Upper lobe of right lung (tissue), 1 donor: ENCODE measurements at places on chromosomes 16 and 17.

DNA sequence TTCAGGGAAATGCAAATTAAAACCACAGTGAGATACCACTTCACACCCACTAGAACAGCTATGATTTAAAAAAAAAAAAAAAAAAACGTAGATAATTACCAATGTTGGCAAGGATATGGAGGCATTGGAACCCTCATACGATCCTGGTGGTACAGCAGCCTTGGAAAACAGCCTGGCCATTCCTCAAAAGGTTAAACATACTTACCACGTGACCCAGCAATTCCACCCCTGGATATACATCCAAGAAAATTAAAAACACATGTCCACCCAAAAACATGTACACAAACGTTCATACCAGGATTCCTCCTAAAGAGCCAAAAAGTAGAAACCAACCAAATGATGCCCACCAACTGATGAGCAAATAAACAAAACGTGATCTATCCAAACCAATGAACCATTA, 68.1 kb downstream of the GAS7 start:
- DNase-seq = no peak

DNA sequence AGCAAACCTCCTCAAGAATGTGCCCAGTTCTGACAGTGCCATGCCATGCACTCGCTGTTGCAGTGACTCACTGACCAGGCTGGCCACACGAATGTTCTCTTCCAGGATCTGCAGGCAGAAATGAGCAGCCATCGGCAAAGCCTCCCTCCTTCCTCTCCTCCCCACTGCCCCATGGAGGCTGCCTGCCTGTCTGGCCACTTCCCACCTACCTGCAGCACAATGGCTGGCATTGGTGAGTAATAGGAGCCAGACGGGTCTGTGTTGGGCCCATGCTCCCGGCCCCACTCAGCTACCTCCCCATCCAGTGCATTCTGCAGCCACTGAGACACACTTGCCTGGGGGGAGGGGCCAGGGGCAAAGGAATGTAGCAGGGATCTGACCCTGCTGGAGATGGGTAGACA, 2.8 kb upstream of the MATCAP1 start:
- no peak for DNase-seq

DNA sequence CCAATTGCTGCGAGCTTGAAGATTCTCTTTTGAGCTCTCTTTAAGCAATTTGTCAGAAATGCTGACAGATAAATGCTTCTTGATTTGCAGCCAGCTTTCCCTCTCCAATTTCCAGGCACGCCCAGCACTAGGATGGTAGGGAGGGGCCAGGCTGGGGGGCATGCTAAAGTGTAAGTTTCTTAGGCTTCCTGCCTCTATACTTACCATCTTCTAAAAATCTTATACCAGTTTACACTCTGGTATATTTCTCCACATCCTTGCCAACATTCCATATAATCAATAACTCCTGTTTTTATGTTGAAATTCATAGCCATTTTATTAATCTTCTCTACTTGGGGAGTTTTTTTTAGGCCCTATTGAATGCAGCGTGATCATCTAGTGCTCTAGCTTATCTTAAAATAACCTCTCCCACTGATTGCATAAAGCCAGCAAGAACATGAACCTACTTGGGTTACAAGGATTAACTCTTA, 17.5 kb downstream of the ACSF2 start:
- DNase-seq = no peak

- no peak for DNase-seq
These were observed 44.7 kb upstream of the ACSF3 start for GRCh38 chr16:89048871-89049422.

DNA sequence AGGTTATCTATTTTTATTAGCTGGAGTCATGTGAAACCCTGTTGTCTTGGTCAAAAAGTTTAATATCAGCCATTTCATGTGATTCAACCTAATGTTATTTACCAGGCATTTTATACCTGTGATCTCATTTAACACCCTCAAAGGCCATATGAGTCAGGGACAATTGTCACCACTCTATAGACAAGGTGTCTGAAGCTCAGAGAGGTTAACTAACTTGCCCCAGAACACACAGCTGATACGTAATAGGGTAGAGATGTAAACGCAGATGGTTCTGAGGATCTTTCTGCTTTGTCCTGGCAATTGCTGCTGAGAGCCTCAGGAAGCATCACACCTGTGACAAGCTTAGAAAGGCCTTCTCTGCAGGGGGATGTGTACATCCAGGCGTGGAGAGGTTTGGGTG, 4.9 kb downstream of the CD300A start:
- DNase-seq = no peak

DNA sequence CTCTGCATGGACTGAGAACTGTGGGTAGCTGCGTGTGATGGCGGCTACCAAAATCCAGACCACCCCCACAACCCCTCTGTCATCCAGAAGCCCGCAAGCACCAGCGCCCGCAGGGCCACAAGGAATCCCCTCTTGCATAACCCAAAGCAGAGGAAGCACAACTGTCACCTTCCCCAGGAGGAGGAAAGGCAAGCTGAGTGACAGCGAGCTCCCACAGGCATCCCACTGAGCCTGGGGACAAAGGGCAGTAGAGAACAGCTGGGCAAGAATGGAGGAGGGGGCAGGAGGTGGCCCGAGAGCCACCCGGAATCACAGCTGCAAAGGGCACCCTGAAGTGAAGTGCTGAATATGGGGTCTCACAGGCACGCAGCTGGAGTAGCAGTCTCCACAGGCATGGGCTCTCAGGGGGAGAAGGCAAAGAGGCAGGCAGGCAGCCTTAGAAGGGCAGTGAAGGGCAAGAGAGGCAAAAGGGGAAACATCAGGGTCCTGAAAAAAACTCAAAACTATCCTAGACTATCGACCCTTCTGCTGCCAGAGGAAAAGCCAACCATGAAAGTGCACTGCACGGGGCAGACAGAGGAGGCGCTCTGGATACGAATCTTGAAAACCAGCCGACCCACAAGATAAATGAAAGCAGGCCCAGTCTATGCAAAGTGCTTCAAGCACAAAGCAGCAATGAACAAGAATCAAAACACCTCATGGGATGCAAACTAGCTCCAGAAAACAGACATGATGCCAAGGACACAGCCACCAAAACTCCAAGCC, 17.1 kb downstream of the USP36 start:
- no peak for DNase-seq
